ENCODE measurements at places on chromosomes 7 and 10.

- peak; percentile 59 for DNase-seq
Observed at GRCh38 chr10:92914478-92915325, 66.4 kb downstream of the EXOC6 start.

- DNase-seq = no peak
Observed at GRCh38 chr7:10412422-10413019, 561.2 kb upstream of the PHF14 start.

DNA sequence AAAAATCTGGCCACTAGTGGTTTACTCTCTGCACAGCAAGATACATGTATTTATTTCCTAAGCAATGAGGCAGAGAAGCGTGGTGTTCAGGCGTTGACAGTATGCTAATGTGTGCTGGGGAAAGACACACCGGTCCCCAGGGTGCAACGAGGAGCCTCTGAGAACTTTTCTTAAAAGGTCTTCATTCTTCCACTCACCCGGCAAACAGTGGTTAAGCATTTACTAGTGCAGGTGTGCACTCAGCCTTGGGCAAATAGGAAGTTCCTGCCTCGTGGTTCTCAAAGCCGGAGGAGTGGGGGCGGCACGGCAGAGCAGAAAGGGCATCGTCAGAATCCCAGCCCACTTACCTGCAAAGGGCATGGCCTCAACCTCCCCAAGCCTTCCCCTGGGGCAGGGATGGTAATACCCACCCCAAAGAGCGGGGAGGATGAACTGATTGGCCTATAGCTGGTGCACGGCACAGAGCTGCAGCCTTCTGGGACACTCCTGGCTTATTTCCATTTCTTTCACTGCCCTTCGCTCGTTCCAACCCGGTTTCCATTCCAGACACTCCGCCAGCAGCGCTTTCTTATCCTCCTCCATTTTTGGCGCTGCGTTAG, 184.3 kb upstream of the CTBP2 start:
- no peak for DNase-seq

GRCh38 chr10:47276576-47277351, 23.2 kb upstream of the GDF10 start:
- no peak for DNase-seq

DNA sequence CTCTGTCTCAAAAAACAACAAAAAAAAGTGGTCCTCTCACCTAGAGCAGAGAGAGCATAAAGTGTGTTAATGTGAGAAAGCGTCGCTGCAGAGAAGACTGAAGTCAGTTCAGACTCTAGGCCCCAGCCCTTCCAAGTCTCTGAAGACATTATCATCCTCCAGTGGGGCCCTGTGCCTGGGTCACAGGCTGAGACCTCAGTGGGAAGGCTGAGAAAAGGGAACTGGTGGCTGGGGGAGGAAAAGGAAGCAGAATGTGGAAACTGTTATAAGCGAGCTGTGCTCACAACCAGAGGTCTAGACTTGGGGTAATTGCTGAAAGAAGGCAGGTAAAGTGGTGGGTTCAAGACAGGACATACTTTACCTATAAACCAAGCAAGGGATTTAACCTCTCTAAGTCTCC, 4.9 kb upstream of the RRP12 start:
- no peak for DNase-seq

- no peak for DNase-seq
Observed at GRCh38 chr7:14691034-14691433, 211.5 kb downstream of the DGKB start.

- DNase-seq = no peak
Observed at GRCh38 chr10:73931767-73932619, 21.1 kb downstream of the PLAU start.

DNA sequence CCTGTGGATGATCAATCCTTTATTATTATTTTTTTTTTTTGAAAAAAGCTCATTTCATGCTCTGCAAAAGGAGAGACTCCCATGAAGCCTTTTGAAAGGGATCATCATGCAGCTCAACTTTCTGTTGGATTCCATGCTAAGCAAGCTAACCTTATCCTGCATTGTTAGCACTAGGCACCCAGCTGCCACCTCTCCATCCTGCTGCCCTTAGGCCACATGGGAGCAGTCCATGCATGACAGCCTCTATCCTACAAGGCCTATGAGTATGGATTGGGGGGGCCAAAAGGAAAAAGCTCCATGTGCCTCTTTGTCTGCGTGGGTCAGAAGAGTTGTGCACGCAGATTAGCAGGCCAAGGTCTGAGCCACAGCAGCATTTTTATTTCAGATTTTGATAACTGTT, 19.2 kb downstream of the SMNDC1 start:
- DNase-seq = no peak

GRCh38 chr10:61110188-61110844, 166.3 kb upstream of the RHOBTB1 start:
- DNase-seq = peak; percentile 45

- DNase-seq = no peak
Observed at GRCh38 chr10:48336978-48337599, 30.6 kb downstream of the MAPK8 start.

GRCh38 chr10:62597226-62597625, 207.3 kb upstream of the ADO start:
- DNase-seq = no peak

DNA sequence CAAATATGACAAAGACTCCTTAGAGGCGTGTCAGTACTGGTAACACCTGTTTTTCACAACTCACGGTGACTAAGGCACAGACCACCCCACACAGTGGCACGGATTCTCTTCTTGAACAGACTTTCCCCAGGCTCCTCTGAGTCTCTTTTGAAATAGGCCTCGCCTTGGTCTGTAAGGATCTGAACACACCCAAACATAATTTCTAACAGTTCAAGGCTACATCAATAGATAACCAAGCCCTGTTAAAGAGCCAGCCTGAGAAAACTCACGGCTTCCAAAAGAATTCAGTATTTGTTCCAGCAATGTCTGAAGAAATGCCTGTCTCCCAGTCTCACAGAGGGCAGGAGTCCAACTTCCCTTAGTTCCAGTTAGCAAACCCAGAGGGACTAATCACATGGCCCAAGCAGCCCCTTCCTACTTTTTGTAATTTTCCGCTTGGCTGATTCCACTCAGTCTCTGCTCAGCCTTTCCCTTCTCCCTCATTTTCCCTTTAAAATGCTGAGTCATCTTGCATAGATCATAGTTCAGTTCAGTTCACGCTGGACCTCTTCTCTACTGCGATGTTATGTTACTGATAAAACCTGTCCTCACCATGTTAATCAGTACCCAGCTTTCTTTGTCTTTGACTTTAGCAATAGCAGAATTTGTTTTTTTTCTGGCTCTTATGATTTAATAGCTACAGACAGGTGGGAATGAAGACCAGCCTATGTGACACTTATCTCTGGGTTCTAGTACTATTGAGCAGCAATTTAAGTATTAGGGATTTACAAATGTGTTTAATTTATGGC, 22.6 kb upstream of the AKR1C3 start:
- DNase-seq = no peak

DNA sequence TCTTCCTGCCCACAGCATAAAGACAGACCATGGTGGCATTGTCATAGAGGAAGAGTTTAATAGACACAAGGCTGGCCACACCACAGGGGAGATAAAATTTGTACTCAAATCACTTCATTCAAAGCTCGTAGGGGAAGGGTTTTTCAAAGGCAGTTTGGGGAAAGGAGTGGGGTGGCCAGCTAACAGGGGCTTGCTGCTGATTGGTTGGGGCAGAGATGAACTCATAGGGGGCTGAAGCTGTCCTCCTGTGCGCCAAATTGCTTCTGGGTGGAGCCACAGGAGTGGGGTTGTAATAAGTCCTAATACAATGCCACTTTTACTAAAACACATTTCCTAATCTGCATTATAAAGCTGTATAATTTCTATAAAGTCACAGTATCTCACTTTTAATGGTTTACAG, 22.5 kb downstream of the PDZD8 start:
- no peak for DNase-seq

GRCh38 chr10:73218431-73219191, 28.4 kb downstream of the DNAJC9 start:
- no peak for DNase-seq

- DNase-seq = no peak
Observed at GRCh38 chr10:86363184-86363832, 3.3 kb downstream of the GRID1 start.

GRCh38 chr7:147400221-147400689, 1190.3 kb upstream of the C7orf33 start:
- DNase-seq = peak; percentile 20

GRCh38 chr7:31858055-31858454, 171.0 kb downstream of the PPP1R17 start:
- no peak for DNase-seq

DNA sequence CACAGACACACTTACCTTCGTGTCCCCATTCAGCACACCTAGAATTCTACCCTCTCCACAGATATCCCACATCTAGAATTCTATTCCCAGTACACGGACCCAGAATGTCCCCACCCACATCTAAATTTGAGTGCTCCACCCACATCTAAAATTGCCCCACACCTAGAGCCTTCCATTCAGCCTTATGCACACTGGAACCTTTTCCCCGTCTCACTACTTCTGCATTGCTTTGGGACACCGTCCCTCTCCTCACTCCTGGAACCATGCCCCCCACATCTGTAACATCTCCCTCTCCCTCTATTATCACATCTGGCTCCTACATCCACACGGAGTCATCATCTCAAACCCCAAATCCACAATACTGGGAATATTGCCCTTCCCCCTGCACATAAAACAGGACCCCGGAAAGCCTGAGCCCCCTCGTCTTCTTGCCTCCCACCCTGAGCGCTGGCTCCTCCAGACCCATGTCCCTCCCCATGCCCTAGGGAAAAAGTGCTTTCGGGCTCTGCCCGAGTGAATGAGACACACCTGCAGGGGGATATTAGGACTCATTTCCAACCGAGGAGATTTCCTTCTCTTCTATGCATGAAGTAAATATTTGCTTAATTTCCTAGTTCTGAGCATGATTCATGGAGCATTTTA, 125.8 kb upstream of the UNC5B start:
- DNase-seq = no peak

GRCh38 chr7:127266047-127266446, 13.3 kb upstream of the GRM8 start:
- no peak for DNase-seq

DNA sequence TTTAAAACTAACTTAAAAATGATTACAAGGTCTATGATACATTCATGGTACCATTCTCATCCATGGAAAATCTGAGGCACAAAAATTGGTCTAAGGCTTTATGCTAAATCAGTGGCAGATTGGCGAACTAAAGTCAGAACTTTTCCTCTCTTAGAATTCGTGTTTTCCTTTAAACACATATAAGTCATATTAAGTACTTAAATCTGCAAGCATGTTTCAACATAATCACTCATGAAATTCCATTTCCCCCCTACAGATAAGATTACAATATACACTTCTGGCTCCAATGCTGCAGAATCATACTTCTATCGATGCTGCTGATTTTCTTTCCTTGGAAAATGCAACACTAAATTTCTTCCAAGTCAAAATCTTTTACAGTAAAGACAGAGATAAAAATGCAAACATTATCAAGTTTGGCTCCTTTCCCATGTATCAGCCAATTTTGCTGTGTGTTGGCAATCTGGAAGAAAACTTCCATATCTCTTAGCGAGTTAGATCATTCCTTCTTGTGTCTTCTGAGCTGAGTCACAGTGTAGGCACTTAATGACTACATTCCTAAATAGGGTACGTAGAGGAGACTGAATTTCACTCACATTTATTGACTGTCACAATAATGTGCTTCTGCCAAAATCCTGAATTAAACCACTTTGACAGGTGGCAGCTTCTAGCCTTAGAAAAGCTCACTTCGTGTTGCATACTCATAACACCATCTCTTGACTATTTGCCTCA, 76.4 kb upstream of the LRRC17 start:
- peak; percentile 65 for DNase-seq

DNA sequence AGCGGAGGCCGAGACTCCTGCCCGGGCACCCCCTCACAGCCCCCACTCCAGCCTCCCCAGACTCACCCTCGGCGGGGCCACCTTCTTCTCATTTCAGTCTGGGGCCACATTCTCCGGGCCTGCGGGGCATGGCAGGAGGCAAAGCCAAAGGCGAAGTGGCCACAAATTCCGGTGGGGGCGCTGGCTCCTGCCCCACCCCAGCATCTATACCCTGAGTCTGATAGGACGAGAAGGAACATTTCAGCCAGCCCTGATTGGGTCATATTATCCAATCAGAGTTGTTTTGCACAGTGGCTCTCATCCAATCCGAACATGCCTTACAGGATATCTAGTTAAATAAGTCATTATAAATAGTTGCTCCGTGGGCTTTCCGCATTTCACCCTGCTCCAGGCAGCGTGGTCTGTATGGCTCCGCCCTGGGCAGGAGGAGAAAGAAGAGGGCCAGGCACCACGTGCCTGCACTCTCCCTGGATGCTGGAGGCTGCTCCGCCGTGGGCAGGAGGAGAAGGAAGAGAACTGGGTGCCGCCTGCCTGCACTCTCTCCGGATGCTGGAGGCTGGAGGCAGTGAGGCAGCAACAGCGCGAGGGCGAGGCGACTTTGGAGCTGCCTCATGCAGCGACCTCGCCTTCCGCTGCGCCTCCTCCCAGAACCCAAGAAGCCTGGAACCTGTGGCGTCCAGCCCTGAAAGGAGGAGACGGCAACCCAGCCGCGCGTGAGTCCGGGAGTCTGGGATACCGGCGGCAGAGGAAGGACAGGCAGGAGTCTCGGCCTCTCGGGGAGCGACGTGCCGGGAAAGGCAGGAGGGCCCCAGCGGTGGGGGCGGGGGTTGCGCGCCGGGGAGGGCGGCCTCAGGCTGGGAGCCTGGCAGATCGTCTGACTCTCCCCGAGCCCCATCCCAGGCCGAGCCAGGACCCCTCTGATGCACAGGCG, 162.9 kb downstream of the ZNF33B start:
- no peak for DNase-seq

DNA sequence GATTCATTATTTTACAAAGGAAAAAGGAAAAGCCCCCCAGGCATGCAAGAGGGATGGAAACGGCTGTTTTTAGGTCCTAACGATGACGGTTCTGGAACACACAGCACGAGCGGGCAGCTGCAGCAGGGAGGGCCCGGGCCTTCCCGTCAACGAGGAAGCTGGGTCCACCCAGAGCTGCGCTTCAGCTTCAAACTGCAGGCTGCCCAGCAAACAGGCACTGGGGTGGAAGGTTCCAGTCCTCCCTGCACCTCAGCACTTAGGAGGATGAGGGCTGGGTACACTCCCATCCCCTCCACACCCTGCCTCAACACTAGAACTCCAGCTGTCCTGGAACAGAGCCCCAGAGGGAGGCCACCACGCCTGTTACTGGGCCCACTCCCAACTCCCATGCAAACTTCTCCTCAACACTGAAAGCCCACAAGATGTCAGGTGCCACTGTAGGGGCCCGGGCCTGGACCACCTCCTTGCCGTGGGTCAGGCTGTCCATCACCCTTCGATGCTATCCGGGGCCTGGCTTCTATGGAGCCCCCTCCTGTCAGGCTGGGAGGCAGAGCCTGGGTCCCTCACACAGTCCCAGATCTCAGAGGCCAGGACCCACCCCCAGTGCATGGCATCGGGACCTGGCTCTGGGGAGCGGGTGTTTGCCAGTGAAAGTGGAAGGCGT, 33.0 kb downstream of the PAPOLB start:
- DNase-seq = no peak
